T-cell (primary cell): ENCODE measurements at places on chromosomes 7 and 10.

GRCh38 chr7:22791204-22792158, 31.2 kb downstream of the TOMM7 start:
- no peak for DNase-seq

DNA sequence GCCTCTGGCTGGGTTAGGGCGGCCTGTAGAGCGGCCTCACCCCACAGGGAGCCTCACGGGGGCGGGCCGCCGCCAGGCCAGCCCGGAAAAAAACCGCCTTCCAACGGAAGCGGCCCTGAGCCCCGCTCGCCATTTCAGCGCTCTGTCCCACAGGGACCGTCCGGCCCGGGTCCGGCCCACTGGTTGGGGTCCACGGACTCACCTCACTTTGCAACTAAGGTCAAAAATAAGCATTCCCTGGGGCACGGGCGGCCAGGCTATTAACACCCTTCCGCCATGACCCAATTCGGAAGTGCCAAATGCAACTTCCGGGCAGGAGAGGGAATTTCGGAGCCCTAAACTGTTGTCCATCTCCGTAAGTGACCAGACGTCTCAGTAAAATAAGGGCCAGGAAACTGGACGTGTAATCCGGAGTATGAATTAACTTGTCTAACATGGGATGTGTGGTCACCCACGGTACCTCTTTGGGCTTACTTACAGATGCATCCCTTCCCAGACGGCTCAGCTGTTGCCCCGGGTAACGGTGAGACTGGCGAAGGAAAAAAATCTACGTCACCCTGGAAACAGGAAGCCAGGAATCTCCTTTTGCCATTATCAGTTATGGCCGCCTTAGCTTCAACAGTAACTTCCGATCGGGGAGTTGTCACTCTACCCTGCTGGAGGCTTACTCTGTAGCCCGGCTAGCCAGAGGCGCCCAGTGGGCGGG, at the start of gene BBIP1:
Gene BBIP1, minus strand, starts transcription at position 538 of the 706 bp plus-strand sequence. CDS start 1,023 bp downstream, outside the sequence.
- DNase-seq, result no peak

GRCh38 chr7:84105586-84105985, 89.0 kb downstream of the SEMA3A start:
- no peak for DNase-seq

- no peak for DNase-seq
Observed at GRCh38 chr7:98909487-98909886, 31.2 kb downstream of the TRRAP start.

DNA sequence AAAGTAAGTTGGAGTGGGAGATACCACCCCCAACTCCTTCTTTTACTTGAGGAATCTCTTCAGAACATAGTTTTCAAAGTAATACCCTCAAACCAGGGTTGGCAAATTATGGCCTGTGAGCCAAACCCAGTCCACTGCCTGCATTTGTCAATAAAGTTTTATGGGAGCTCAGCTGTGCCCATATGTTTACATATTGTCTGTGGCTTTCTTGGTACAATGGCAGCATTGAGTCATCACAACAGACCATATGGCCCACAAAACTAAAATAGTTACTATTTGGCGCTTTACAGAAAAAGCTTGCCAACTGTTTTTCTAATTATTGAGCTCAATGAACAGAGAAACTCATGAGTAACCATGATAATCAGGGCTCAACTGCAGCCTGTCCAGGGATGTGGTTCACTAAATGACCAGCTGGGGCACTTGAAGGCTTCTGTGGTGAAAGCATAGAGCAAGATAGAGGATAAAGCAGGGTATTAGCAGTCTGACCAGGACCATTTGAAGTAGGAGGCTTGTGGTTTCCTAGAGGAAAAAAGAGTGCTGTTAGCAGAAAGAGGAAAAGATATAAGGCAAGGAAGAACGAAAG, 196.0 kb upstream of the GRB10 start:
- DNase-seq, result no peak

GRCh38 chr10:21694631-21695030, 160.6 kb downstream of the MLLT10 start:
- no peak for DNase-seq

DNA sequence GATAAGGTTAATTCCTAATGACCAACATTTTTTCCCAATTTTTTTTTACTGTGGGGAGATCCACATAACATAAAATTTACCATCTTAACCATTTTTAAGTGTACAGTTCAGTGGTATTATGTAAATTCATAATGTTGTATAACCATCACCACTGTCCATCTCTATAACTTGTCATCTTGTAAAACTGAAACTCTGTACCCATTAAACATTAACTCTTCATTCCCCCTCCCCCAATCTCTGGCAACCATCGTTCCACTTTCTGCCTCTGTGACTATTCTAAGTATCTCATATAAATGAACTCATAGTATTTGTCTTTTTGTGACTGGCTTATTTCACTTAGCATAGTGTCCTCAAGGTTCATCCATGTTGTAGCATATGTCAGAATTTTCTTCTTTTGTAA, 46.0 kb upstream of the HPS1 start:
- DNase-seq, result no peak

DNA sequence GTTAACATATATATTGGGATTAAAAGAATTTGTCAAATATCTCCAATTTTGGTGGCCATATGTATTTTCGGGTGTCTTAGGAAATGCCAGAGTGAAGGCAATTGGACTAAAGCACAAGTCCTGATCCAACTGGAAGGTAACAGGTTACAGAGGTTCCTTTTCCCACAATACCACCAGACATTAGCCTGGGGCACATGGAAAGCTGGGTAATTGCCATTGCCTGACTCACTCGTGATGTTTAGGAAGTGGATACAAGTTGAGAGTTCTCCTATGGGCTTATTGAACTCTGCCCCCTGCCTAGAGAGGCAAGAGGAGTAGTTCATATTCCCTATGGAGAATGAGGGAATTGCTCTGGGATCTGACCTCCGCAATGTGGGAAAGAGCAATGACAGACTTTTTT, 5.7 kb downstream of the DNAH11 start:
- DNase-seq, result no peak

DNA sequence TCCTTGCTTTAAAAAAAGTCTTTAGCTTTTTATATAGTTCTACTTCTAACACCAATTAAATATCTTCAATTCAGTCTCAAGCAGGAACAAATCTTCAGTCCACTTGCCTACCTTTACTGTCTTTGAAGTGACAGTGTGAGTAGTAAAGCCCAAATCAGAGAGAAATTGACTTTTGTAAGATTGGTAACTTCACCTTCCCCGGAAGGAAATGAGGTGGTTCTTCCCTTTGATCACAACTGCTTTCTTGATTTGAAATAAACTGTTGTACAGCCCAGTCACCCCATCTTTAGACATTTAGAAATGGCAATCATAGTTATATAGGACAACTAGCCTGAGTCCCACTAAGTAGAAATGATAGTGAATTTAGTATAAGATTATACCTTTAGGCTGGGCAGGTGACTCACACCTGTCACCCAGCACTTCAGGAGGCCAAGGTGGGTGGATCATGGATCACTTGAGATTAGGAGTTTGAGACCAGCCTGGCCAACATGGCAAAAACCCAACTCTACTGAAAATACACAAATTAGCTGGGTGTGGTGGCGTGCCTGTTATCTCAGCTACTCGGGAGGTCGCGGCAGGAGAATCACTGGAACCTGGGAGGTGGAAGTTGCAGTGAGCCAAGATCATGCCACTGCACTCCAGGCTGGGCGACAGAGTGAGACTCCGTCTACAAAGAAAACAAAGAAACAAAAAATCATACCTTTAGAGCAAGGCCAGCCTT, 4.7 kb downstream of the FAS start:
- no peak for DNase-seq

DNA sequence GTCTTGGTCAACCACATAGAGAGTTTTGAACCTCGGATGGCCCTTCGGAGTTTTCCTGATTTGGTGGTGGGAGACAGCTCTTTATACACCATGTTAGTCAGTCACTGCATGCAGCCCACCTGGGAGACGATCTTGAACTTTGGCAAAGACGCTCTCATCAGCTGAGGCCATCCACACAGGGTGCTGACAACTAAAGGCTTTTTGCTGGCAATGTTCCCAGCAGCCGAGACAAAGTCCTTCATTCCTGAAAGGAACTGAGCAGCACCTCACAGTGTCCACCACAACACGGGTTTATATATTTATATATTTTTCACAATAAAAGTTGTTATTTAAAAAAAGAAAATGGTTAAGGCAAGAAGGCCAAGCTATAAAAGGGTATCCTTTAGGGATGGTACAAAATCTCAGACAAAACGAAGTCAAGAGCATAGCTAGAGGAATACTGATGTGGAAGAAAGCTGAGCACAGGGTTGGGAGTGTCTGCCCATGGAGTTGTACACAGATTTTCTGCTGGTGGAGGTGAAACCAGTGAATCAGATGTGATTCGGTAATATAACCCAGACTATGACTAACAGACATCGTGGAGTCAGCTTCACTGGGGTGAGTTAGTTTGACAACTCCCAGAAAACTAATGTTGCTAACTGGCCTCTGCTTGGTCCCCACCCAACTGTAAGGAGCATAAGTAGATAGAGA, 27.4 kb upstream of the CAPZA2 start:
- no peak for DNase-seq

DNA sequence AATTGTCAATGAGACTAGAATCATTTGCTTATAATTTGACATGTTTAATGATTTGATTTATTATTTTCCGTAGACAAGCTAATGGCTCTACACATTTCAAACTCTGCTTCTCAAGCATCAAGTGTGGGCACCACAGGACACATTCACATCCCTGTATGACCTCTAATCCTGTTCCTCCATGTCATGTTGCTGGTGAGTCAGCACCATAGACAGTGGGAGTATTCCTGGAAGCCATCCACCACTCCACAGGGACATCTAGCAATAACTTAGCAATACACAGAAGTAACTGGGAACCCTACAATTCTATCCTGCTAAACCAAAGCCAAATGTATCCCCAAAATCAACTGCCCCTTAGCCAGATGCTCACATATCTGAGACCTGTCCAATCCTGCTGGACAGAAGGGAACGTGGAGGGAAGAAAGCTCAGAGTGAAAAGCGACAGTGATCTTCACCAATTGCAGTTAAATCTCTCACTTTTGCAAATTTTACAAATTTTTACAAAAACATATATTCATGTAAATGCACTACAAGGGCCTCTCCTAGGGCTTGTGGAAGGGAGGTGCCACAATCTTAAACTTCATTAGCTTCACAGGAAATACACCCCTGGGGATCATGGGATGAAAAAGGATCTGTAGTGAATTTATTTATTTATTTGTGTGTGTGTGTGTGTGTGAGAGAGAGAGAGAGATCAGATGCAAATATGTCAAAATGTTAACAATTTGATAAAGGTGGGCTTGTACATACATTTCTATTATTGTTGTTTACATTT, 126.5 kb downstream of the GFRA1 start:
- no peak for DNase-seq

GRCh38 chr7:137879357-137880158, 32.8 kb upstream of the DGKI start:
- no peak for DNase-seq

DNA sequence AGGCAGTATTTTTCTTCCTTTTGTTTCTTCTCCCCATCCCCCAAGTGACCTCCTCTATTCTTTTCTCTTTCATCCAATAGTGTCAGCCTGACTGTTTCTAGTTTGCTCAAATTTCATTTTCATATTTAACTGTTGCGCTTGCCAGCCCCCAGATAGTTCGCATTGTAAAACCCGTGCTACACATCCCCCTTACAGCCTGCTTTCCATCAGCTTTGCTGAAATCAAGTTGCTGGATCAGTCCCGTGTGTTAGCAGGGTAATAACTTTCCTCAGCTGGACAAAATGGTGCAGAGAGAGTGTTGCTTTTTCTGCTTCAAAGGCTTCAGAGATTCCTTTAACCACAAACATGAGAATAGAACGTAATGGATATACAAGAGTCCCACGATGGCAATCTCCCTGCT, 180.6 kb upstream of the NPVF start:
- no peak for DNase-seq

DNA sequence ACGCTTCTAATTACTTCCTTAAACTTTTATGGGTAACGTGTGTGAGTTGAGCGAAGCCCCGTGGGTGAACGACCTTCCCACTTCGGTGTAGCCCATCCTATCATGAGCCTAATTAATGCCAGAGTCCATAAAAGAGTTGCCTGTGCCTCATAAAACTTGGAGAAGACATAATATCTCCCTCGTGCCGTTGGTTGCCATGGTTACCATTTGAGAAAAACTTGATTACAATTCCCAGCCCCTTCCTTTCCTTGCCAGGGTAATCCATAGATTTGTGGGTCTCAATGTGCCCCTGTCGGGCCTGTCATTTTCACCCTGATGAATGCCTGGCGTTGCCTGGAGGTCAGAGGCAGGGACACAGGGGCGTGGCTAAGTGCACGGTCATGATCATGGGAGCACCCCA, 127.1 kb downstream of the GLRX3 start:
- no peak for DNase-seq

DNA sequence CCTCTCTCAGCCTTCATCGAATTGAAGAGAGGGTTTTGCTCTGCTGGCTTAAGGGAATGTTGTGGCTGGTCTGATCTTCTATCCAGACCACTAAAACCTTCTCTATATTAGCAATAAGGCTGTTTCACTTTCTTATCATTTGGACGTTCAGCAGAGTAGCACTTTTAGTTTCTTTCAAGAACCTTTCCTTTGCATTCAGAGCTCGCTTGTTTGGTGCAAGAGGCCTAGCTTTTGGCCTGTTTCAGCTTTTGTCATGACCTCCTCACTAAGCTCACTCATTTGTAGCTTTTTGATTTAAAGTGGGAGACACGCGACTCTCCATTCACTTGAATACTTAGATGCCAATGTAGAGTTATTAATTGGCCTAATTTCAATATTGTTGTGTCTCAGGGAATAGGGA, 3.9 kb downstream of the MPP7 start:
- no peak for DNase-seq

GRCh38 chr10:126804396-126804795, 100.8 kb upstream of the DOCK1 start:
- no peak for DNase-seq

- no peak for DNase-seq
Observed at GRCh38 chr10:5933909-5934546, 43.3 kb downstream of the IL15RA start.

GRCh38 chr10:44882166-44882720, 28.9 kb upstream of the TMEM72 start:
- no peak for DNase-seq

GRCh38 chr7:14158111-14158510, 168.6 kb upstream of the ETV1 start:
- no peak for DNase-seq

- peak; percentile 23 for DNase-seq
Observed at GRCh38 chr10:74081192-74081803, 69.3 kb downstream of the AP3M1 start.

DNA sequence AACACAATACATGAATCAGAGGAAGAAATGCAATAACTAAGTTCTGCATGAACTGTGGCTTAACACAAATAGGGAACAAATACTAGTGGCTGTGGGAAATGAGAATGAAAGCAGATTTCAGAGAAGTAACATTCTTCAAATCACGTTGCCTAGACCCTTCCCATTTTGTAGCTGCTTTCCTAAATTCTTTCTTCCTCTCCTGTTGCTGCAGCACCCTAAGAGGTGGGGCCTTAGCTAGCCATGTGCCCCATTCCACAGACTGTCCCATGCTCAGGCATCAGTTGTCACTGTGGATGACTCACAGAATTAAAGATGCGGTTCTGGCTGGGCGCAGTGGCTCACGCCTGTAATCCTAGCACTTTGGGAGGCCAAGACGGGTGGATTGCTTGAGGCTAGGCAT, 704.7 kb upstream of the C7orf33 start:
- DNase-seq, result no peak

GRCh38 chr10:89814278-89814677, 112.9 kb downstream of the KIF20B start:
- no peak for DNase-seq
